ENCODE measurements at places on chromosomes 2 and 18.
A peak's percentile ranks its signal among the peaks of the same experiment; 100 is the strongest.

GRCh38 chr2:199778655-199779054 lies 72.3 kb downstream of the FTCDNL1 start:
- no peak overlapping the region for H3K27ac ChIP-seq
- H3K4me1 ChIP-seq = no peaks in the 10 kb centered on the region
- no peak overlapping the region for H3K4me3 ChIP-seq
- DNase-seq = no peak

- peaks cover 8% of the 10 kb centered on the region for H3K4me1 ChIP-seq
- peaks cover under 1% of the 10 kb centered on the region for H3K36me3 ChIP-seq
- H3K27me3 ChIP-seq = peaks cover 40% of the 10 kb centered on the region
- H3K27ac ChIP-seq = no peak overlapping the region
- DNase-seq = no peak
Observed at GRCh38 chr2:112782234-112782799, 2.0 kb downstream of the IL1A start.

DNA sequence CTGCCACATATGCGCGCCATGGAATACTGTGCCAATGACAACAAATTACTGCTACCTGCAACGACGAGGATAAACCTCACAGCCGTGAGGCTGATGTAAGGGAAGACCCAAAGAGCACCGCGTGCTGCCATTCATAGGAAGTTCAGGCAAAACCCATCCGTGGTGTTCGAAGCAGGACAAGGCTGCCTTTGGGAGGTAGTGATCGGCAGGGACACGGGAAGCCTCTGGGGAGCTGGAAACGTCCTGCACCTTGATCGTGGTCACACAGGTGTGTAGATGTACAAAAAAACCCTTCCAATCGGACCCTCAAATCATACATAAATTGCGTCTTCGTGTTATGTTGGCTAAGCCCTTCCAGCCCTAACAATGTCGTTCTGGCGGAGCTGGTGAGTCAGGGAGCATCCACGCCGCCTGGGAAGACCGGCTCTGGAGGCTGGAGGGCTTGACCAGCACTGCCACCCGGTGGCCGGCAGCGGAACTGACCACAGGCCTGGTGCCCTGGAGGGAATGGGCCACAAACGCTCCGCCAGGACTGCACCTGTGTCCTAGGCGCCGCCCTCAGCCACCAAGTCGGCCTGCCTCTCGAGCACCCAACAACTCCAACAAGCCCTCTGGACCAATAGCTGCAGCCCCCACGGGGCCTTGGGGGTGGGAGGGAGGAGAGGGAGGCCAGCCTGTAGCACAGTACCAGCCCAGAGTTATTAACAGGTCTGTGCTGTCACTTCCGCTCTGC lies 4.1 kb upstream of the NEURL3 start:
- H3K4me1 ChIP-seq = peaks cover 11% of the 10 kb centered on the region
- peak overlapping the region; percentile 27 for H3K27ac ChIP-seq
- H3K36me3 ChIP-seq = no peaks in the 10 kb centered on the region
- peak; percentile 43 for DNase-seq
- H3K27me3 ChIP-seq = peaks cover 31% of the 10 kb centered on the region

GRCh38 chr2:160425434-160426151 lies 68.0 kb downstream of the RBMS1 start:
- peak overlapping the region; percentile 67 for H3K27ac ChIP-seq
- peak overlapping the region; percentile 41 for H3K4me3 ChIP-seq
- no peaks in the 10 kb centered on the region for H3K27me3 ChIP-seq
- H3K4me1 ChIP-seq = peaks cover 60% of the 10 kb centered on the region

- no peak overlapping the region for H3K27ac ChIP-seq
- no peak overlapping the region for H3K4me3 ChIP-seq
- peaks cover 6% of the 10 kb centered on the region for H3K4me1 ChIP-seq
- peak; percentile 50 for DNase-seq
- H3K27me3 ChIP-seq = no peaks in the 10 kb centered on the region
- no peaks in the 10 kb centered on the region for H3K36me3 ChIP-seq
Observed at GRCh38 chr2:113370478-113371091, 66.9 kb upstream of the ZNG1B start.

GRCh38 chr2:118348380-118349034 lies 260.2 kb downstream of the INSIG2 start:
- H3K27me3 ChIP-seq = peaks cover 30% of the 10 kb centered on the region
- no peaks in the 10 kb centered on the region for H3K4me1 ChIP-seq
- no peaks in the 10 kb centered on the region for H3K36me3 ChIP-seq
- no peak for DNase-seq

- peaks cover 7% of the 10 kb centered on the region for H3K36me3 ChIP-seq
- H3K4me1 ChIP-seq = peaks cover 4% of the 10 kb centered on the region
- H3K27me3 ChIP-seq = peaks cover 7% of the 10 kb centered on the region
- peak overlapping the region; percentile 93 for H3K4me3 ChIP-seq
- H3K27ac ChIP-seq = peak overlapping the region; percentile 88
- DNase-seq = no peak
Observed at GRCh38 chr2:71226096-71226964, 573 bp downstream of the PAIP2B start.

DNA sequence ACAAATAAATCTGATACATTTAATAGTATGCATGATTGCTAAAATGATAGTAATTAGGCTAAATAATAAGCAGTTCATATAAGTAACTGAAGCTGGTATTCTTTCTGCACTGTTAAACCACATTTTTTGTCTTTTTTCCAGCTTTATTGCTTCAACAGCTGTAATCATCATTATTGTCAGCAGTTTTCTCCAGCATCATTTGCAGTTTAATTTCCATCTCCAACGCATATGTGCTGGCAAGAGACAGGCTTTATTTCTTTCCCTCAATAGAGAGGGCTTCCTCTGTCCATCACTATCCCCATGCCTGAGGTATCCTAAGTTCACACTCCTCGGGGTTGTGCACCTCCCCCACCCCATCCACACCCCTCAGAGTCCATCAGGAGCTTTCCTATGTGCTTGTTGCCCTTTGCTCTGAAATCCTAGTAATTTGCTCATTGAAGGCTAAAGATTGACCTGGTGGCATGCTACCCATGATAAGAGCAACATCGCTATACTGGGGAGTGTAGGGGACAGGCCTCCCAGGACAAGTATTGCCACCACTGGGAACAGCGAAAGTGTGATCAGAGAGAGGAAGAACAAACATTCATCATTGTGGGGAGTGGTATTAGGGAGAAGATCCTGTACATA lies 37.1 kb downstream of the B4GALT6 start:
- H3K27me3 ChIP-seq = peaks cover 22% of the 10 kb centered on the region
- peaks cover 2% of the 10 kb centered on the region for H3K36me3 ChIP-seq
- no peak overlapping the region for H3K27ac ChIP-seq
- no peak for DNase-seq
- peaks cover 4% of the 10 kb centered on the region for H3K4me1 ChIP-seq

GRCh38 chr2:86195808-86196387 lies 636 bp upstream of the IMMT start:
- peaks cover 34% of the 10 kb centered on the region for H3K4me1 ChIP-seq
- peak overlapping the region; percentile 92 for H3K4me3 ChIP-seq
- H3K27ac ChIP-seq = peak overlapping the region; percentile 97
- DNase-seq = no peak
- no peaks in the 10 kb centered on the region for H3K27me3 ChIP-seq
- peaks cover 30% of the 10 kb centered on the region for H3K36me3 ChIP-seq

DNA sequence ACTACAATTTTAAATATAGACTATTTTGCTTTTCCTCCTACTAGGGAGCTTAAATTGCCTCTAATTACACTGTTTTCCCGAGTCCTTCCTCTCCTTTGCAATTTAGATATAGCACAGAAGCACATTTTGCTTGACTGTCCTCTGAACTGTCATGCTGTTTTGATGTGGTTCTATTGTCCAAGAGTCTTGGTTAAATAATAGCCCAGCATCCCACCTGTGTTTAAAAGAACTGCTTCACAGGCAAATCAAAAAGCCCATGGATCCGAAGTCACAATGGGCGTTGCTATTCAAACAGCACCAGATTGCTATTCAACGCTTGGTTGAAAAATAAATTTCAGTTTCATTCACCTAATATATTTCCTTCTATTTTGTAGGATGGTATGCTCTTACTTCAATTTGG lies 22.3 kb upstream of the ACTR3 start:
- H3K4me1 ChIP-seq = no peaks in the 10 kb centered on the region
- no peak for DNase-seq
- H3K27ac ChIP-seq = no peak overlapping the region
- no peak overlapping the region for H3K4me3 ChIP-seq
- no peaks in the 10 kb centered on the region for H3K36me3 ChIP-seq
- H3K27me3 ChIP-seq = peaks cover 7% of the 10 kb centered on the region

- no peaks in the 10 kb centered on the region for H3K36me3 ChIP-seq
- no peak overlapping the region for H3K4me3 ChIP-seq
- H3K27me3 ChIP-seq = peaks cover 75% of the 10 kb centered on the region
- no peak overlapping the region for H3K27ac ChIP-seq
Observed at GRCh38 chr2:9032121-9032520, 28.6 kb upstream of the MBOAT2 start.

DNA sequence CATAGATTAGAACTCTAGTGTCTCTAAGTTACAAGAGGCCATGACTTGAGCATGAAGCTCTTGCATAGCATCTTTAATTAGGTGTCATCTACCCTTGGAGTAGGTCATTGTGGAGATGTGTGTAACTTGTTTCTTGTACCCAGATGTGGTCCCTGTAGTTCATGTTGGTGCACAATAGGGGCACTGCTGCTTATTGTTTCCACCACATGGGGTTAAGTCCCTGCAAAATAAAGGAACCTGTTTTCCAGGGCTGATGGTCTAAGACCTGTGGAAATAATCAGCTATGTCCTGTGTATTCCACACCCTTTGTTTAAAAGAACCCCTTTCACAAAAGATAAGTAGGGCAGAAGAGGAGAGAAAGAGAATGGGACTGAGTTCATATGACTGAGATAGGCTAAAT lies 28.6 kb downstream of the ASXL3 start:
- DNase-seq = no peak
- no peaks in the 10 kb centered on the region for H3K27me3 ChIP-seq
- H3K4me3 ChIP-seq = no peak overlapping the region

DNA sequence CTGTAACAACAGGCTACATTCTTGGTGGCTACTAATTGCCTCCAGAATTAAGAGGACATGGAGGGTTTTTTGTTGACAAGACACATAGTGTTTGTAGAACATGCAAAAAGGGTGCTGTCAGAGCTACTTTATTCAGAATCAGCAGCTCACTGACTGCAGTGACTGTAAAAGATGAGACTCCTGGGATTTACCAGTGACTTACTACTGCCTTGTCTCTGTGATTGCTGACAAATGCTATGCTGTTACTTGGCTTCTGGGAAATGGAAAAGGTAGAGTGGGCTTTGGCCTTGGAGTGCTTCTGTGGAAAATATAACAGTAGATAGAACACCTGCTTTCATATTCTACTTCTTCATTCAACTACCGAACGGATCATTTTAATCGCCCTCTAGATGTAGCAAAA lies 47.8 kb downstream of the GREB1L start:
- no peaks in the 10 kb centered on the region for H3K36me3 ChIP-seq
- no peak for DNase-seq
- no peaks in the 10 kb centered on the region for H3K4me1 ChIP-seq

- DNase-seq = no peak
- peaks cover 16% of the 10 kb centered on the region for H3K4me1 ChIP-seq
- peaks cover under 1% of the 10 kb centered on the region for H3K36me3 ChIP-seq
- H3K4me3 ChIP-seq = no peak overlapping the region
- no peak overlapping the region for H3K27ac ChIP-seq
- no peaks in the 10 kb centered on the region for H3K27me3 ChIP-seq
Observed at GRCh38 chr2:69779258-69780001, 37.5 kb downstream of the ANXA4 start.

DNA sequence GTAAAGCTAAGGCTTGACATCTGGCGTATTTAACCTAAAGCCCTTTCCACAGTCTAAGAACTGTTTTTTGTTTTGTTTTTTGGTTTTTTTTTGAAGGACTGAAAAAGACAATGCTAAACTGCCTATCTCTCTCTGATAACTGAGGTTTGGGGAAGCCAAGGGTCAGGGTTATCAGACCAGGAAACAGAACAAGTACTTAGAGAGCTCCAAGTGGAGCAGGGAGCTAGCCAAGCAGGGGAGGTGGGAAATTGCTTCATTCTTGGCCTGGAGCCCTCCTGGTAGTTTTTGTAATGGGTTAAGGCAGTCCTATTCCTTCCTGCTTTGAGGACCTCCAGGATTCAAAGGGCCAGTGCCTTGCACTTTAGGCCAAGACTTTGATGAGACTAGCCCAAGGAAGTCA lies 154.3 kb upstream of the LTBP1 start:
- no peaks in the 10 kb centered on the region for H3K4me1 ChIP-seq
- no peak overlapping the region for H3K27ac ChIP-seq
- no peaks in the 10 kb centered on the region for H3K36me3 ChIP-seq

DNA sequence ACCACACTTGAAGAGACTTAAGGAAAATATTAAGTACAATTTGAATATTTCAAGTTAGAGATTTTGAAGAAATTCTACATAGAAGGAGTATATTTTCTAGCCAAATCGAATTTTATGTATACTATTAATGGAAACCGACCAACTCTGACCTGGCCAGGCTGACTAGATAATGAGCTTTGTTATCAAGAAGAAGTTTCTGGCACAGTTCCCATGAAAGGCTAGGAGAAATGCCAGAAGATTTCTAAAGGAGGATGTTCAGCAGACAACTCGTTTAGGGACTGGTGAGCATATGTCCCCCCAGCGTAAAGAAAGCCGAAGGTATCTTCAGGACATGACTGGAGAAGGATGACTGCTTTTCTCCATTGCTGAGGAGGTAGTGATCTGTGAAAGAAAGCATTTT lies 127.3 kb downstream of the DIS3L2 start:
- no peak overlapping the region for H3K4me3 ChIP-seq
- peaks cover 15% of the 10 kb centered on the region for H3K36me3 ChIP-seq
- no peak overlapping the region for H3K27ac ChIP-seq
- H3K4me1 ChIP-seq = peaks cover 18% of the 10 kb centered on the region

DNA sequence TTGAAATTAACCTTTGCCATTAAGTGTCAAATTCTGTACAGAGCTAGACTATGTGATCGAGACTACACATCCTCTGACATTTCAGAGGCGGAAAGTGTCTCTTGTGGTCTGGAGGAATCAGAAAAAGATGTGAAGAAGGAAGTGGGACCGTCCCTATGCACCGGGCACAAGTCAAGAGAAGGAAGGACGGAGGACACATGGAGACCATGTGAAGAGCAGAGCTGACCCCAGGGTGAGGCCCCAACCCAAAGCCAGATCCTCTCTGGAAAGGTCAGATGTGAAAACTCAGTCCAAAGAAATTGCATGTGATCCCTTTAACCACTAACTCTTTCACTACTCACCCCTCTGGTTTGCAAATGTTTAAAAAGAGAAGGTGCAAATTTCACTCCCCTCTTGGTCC lies 92.4 kb downstream of the PID1 start:
- no peak for DNase-seq
- H3K36me3 ChIP-seq = no peaks in the 10 kb centered on the region
- no peak overlapping the region for H3K4me3 ChIP-seq
- H3K27ac ChIP-seq = no peak overlapping the region

DNA sequence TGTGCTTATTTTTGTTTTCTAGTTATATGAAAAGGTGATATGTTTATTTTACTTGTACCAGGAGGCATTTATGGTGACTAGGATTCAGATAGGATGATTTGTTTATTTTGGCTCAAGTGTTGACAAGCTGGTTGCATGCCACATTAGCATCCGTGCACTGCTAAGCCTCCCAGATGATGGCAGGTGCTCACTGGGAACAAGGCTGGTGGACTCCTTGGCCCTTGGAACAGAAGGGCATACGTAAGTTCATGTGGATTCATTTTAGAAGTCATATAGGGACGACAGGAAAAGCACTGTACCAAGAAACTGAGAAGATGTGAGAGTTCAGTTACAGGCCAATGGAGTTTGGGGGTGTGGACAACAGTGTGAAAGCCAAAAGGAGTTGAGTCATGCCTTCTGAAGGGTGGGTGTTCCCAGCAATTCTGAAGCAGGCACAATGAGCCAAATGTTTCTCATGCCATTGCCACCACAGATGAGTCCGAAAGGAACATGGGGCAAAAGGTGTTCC lies 166.2 kb downstream of the PHLPP1 start:
- no peaks in the 10 kb centered on the region for H3K36me3 ChIP-seq
- no peak overlapping the region for H3K4me3 ChIP-seq
- H3K4me1 ChIP-seq = peaks cover 23% of the 10 kb centered on the region

All from effector memory CD8-positive, alpha-beta T cell (primary cell).